CD14-positive monocyte (primary cell): ENCODE measurements at places on chromosomes 7 and 10.
A peak's percentile ranks its signal among the peaks of the same experiment; 100 is the strongest.

- no peak for DNase-seq
Measured at GRCh38 chr7:124349443-124349842, 316.6 kb upstream of the TMEM229A start.

DNA sequence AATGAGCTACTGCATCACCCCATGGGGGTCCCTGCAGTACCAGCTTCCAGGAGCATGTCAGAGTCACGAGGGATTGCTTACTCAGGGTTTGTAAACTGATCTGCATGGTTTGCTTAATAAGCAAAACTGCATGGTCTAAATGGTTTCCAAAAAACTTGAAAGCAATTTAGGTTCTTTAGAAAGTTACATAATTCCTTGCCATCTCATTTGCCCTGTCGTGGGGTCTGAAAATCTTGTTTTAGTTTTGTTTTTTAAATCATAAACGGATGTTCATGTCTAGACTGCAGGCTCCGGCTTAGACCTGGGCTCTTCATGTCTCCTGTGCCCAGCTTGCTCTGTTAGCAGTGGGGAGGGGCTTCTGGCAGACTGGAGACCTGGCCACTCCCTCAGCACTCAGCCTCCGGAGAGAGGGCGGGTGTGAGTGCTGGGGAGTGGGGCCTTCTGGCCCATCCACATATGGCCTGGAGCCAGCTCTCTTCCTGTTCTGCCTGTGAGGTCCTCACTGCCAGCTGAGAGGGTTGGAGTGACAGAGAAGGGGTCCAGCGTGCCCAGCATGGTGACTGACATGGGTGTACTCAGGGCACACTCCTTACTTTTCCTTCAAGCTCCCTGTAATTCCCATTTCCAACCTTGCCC lies 17.5 kb downstream of the PRF1 start:
- DNase-seq = no peak

DNA sequence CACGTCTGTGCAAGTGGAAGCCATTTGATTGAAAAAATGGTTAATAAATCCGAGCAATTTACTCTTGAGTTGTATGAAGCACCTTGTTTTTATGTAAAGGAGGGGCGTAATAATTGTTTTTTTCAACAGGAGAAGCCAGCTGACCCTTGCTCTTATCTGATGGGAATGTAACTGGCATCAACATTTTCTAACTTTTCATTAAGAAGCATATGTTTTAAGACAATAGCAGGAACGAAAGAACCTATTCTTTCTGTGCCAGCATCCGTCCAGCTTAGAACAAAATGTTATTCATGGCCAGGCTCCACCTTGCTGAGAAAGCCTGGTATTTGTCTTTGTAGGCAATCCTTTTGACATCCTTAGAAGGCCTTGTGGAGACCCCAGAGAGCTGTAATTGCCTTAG lies 22.2 kb upstream of the AFAP1L2 start:
- no peak for DNase-seq

DNA sequence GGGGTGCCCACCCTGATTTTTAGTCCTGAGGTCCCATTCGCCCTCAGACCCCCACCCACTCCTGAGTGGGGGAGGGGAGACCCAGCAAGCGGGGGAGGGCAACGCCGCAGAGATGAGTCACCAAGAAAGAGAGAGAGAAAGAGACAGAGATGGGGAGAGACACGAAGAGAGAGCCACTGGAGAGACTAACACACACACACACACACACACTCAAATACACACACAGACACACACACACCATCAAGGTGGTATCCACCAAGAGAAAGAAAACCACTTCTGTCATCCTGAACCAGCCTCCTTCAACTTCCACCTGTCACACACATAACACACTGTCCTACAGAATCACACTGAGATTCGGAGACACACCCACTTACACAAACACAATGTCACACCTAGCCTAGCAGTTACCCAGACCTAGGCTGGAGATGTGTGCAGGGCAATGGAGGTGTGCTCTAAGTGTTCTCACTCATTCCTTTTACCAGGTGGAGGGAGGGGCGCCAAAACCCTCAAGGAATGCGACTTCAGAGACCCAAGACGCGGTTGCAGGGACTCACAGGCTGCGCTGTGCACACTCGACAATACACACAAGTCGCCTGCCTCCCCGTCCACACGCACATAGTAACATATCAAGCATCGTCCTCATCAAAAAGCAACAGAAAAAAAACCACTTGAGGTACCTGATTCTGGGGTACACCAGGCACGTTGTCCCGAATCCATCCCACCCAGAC lies 3.9 kb upstream of the VGF start:
- no peak for DNase-seq

DNA sequence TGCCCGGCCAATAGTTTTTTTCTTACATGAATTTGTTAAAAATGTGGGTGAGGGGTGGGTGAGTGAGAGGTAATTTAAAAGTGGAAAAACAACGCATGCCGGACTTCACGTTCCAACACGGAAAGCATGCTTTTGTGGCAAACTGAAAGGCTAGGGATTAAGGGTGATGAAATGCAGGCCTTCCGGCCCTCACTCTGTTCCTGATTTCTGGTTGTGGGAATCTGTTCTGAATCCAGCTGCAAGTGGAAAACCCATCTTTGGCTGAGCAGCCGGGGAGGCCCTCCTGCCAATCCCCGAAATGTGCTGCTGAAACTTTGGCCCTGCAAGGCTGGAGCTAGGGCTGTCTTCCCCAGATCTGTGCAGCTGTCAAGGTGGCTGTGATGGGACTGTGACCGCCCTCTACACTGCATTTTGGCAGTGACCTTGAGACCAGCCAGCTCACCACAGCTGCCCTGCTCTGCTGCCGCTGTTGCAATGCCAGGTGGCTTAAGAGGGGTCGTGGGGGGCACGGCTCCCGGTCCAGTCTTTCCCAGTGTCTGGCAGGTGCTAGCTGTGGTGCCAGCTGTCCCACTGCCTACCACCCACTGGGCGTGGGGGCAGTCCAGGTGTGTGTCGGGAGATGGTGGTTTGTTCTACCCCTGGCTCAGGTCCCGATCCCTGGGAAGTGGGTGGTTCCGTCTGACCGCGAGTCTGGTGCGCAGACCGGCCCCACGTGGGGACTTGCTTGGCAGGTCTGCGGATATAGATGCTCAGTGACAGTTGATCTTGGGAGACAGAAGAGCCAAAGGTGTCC lies 39.0 kb downstream of the TET1 start:
- DNase-seq = peak; percentile 3

GRCh38 chr10:30006410-30006809 lies 53.0 kb downstream of the JCAD start:
- no peak for DNase-seq

- no peak for DNase-seq
Measured at GRCh38 chr10:13587391-13587790, 626 bp downstream of the PRPF18 start.

DNA sequence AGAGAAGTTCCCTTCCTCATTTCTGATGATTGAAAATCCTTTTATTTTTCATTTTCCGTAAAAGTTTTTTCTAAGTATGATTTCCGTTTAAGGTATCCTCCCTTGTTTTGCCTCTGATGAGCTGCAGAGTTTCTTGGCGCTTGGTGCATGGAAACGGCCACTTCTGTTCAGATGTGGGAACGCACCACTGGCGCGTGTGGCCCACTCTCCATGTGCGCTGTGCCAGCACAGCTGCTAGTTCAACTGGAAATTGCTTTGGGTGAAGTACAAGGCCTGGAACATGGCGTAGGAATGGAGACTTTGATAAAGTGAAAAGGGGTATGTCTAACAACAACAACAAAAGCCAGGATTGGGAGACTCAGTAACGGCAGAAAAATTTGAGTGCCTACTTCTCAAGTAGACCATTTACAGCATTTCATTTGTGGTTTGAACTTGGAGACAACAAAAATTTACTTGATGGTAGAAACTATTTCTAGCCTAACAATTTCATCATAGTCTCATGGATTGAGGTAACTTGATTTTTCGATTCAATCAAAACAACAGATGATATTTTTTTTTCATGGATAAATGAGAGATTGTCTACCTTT lies 364.2 kb downstream of the SUGCT start:
- DNase-seq = no peak

DNA sequence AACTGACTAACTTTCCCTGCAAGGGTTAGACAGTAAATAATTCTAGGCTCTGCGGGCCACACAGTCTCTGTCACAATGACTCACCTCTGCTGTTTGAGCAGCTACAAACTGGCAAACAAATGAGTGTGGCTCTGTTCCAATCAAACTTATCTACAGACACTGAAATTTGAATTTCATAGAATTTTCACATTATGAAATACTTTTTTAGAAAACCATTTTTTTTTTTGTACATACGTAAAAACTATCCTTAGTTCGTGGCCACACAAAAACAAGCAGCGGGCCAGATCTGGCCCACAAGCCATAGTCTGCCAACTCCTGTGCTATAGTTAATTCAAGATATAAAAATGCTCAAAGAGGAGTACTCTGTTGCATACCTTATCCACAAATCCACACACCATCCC lies 32.6 kb downstream of the PIP4K2A start:
- peak; percentile 9 for DNase-seq

- DNase-seq = no peak
Measured at GRCh38 chr10:124624466-124624865, 119.7 kb downstream of the FAM53B start.

- DNase-seq = no peak
Measured at GRCh38 chr10:118827053-118827452, 72.3 kb upstream of the CACUL1 start.

- DNase-seq = no peak
Measured at GRCh38 chr10:43763846-43764245, 115.2 kb upstream of the ZNF32 start.

GRCh38 chr10:102951316-102951715 lies 33.2 kb downstream of the CNNM2 start:
- no peak for DNase-seq

GRCh38 chr10:119898577-119898976 lies 6.0 kb downstream of the SEC23IP start:
- DNase-seq = no peak

- DNase-seq = no peak
Measured at GRCh38 chr7:14013898-14014297, 24.4 kb upstream of the ETV1 start.

DNA sequence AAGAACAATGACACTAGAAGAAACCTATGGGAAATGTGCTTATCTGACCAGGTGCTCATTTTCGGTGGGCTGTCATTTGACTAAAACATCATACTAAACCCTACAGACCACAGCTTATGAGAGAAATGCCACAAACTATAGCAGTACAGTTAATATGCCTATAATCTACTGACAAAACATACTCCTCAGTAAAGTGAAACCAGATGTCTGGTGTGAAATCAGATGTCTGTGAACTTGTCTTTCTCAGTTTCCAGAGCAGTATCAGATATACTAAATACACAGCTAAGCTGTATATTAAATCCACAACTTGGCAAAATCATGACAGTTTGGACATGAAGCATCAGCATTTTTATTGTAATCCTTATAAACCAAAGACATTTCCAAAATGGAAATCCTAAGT lies 3.3 kb downstream of the IMMP2L start:
- DNase-seq = no peak

DNA sequence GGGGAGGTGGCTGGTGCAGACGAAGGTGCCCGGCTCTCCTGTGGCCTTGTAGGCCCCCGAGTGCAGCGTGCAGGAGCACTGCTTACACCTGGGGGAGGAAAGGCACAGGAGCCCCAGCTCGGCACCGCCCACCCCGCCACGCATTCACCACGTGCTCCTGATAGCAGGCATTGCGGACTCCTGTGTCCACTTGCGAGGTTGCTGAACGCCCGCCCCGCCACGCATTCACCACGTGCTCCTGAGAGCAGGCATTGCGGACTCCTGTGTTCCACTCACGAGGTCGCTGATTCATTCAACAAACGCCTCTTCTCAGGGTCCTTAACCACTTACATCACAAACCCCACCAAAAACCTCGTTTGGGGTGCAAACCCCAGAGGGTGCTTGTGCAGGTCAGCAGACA lies 13.9 kb downstream of the MICALL2 start:
- no peak for DNase-seq

DNA sequence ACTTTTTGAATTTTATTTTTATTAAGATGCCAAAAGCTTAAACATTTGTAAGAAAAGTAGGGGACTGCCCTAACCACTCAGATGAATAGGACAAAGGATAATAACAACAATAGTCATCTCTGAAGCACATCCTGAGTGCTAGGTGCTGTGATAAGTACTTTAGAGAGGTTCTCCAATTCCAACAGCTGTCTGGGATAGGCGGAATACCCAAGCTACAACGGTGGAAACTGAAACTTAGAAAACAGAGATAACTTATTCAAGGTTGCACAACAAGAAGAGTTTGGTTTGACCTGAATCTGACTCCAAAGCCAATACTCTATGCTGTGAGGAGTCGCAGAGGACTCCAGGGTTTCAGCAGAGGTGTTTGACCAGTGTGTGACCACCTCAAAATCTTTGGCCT lies 2.0 kb downstream of the RTKN2 start:
- DNase-seq = no peak

DNA sequence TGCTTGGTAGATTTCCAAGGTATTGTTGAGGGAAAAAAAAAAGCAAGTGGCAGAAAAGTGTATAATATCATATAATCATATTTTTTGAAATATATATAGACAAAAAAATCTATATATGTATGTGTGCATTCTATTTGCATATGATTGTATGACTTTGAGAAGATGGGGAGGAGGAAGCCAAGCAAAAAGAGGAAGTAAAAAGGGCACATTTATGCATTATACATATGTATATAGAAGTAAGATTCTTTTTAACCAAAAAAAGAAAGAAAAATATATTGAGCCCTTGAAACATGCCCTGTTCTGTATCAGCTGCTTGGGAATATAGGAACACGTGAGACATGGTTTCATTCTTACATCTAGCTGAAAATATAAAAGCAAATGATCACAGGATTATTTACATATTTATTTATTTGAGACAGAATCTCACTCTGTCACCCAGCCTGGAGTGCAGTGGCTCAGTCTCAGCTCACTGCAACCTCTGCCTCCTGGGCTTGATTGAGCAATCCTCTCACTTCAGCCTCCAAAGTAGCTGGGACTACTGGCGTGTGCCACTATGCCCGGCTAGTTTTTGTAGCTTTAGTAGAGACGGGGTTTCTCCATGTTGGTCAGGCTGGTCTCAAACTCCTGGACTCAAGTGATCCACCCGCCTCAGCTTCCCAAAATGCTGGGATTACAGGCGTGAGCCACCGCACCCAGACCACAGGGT lies 18.0 kb upstream of the SLF2 start:
- peak; percentile 14 for DNase-seq

DNA sequence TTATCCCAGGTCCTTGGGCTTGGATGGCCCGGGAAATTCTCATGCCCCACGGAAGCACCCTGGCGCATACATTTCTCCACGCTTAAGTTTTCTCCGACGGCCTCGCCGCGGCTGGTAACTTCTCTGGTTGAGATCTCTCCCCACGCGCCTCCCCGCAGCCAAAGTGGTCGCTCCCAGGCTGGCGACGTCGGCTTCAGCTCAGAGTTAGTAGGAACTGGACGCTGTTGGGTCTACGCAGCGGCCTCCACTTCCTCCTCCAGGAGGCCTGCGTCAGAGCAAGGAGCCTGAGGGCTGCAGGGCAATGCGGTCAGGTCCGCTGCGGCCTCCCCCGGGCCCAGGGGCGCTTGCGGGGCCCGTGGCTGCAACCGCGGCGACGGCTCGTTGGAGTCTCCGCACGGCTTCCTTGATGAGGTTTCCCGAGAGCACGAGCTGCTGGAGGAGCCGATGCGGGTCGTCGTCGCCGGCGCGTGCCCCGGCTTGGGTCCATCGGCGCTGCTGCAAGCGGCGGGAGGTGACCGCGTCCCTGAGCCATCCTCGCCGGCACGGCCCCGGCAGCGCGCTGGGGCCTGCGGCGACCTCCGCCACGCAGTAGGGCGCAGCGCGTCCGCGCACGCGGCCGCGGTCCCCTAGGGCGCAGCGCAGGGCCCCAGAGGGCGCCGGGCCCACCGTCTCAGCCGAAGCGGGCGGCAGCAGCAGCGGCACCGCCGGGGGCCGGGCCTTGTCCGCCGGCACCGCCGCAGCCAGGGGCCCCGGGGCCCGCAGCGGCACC lies 744 bp downstream of the FRAT2 start:
- DNase-seq = peak; percentile 78

GRCh38 chr7:76209310-76209709 lies 7.6 kb downstream of the SRRM3 start:
- no peak for DNase-seq
